ENCODE measurements at places on chromosomes 1 and 21.
A peak's percentile ranks its signal among the peaks of the same experiment; 100 is the strongest.

DNA sequence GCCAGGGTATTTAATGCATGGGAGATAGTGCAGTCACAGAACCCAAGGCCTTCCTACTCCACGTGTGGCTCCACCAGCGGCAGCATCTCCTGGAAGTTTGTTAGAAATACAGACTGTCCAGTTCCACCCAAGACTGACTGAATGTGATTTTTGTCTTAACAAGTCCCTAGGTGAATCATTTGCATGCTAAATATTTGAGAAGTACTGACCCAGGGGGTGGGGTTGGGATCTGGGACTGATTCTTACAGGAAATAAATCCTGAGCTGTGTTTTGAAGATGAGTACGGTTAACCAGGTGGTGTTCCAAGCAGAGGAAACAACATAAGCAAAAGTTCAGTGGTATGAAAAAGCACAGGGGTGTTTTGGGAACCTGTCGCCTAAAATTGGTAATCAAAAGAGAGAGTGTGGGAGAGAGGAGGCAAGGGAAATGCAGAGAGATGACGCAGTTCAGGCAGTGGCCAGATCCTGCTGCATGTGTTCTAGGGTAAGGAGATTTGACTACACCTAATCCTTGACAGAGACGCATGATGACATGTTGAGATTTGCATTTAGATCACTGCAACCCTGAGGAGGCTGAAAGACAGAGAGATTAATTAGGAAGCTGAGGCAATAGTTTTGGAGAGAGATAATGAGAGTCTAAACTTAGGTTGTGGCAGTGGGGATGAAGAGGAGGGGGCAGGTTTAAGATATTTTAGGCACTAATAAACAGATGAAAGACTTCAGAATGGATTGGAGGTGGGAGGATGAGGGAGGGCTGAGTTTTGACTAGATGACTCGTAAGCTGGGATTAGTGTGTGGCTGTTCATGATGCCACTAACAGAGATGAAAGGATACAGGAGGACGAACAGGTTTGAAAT lies 3.7 kb upstream of the ZNF326 start:
- no peak for DNase-seq

DNA sequence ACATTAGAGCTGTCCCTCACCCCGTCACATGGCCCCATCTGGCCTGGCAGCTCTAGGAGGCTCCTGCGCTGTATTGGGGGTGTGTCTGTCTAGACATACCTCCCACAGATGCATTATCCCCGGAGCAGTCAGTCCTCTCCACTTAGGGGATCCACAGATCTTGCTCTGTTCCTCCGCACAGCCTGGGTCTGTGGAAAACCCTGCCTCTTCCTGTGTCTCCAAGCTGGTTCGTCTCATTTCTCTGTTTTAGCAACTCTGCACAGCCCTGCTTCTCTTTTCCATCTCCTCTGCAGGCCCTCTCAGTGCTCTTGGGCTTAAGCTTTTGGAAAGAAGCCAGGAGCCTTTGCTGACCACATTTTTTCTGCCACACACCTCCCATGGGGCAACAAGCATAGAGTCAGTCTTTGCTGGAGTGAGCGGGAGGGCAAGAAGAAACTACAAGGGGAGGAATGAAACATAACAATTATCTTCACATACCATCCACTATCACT lies 241.5 kb downstream of the FOXD2 start:
- peak; percentile 67 for DNase-seq

GRCh38 chr1:32335790-32336590 lies at the start of gene MARCKSL1:
TSS of gene MARCKSL1 (minus strand) at chr1:32336233. CDS start at chr1:32336033, 200 bp downstream.
- DNase-seq = peak; percentile 87

DNA sequence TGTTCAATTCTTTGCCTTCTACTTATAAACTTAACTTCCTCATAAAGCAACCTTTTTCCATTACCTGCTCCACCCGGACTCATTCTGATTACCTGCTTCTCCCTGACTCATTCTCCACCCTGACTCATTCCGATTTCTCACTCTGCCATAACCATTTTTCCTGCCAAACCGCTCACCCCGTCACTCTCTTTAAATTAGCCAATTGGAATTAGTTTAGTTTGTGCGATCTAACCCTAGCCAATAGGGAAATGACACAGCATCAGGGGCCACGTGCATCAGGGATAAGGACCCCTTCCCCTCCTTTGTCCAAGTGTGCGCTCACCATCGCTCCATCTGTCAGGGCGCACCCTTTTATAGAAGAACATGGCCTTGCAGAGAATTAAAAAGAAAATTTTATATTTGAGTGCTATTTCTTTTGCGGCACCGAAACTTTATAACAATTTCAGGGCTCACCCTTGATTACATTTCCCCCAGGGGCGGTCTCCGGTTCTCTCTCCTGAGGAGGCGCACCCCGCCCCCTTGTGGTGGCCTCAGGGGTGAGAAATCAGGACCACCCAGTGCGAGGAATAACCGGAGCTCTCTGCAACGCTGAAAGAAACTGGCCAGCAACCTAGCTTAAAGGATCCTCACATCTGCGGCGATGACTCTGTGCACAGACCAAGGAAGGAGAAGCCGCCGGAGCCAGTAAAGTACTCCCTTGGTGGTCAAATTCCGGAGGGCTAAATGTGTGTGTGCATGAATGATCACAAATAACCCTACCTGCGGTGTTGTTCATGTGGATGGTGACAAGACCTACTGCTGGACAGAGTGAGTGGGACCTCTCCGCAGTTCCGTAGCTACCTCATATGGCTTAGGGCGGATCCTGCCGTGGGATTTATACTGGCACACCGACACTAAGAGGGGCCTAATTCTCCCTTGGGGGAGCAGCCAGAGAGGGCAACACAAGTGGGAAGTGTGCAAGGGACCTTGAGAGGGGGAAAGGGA lies 30.3 kb upstream of the CBR3 start:
- DNase-seq = peak; percentile 35

GRCh38 chr1:233086961-233087881 lies 136.8 kb downstream of the NTPCR start:
- DNase-seq = no peak

GRCh38 chr1:93124556-93125355 lies 45.7 kb downstream of the MTF2 start:
- DNase-seq = no peak

DNA sequence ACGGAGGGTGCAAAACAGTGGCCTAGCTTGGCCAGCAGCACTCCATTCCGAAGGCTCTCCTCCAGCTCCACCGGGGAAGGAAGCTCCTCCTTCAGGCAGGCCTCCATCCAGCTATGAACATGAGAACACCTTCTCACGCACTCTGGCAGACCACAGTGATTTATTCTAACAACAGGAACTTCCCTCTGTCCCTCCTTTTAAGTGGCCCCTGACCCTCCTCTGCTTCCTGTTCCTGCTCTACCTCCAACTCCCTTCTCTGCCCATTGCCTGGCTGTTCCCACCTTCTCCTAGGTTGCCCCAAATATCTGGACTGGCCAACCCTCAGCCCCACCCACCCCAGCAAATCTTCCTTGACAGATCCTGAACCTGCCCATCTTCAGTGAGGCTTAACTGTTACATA lies 5.9 kb downstream of the IQGAP3 start:
- DNase-seq = peak; percentile 39

GRCh38 chr1:207817166-207817565 lies 65.3 kb downstream of the CD46 start:
- DNase-seq = no peak

DNA sequence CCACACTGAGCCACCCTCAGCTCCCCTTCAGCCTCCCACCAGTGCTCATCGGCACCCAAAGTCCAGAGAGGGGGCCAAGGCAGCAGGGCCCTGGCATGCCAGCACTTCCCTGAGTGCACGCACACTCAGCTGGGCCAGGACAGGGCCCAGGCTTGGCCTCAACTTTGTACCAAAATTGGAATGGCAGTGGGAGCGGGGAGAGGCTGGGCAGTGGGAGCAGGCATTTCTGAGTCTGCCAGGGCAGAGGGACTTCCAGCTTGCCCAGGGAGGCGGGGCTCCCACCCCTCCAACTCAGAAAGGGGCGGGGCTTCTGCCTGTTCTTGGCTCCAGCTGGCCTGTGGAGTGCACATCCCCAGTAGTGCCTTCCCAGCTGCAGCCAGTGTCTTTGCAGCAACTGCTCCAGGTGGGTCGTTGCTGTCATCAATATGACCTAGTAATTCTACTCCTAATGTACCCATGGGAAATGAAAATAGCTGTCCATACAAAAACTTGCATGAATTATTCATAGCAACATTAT lies 10.3 kb upstream of the SNX7 start:
- no peak for DNase-seq

DNA sequence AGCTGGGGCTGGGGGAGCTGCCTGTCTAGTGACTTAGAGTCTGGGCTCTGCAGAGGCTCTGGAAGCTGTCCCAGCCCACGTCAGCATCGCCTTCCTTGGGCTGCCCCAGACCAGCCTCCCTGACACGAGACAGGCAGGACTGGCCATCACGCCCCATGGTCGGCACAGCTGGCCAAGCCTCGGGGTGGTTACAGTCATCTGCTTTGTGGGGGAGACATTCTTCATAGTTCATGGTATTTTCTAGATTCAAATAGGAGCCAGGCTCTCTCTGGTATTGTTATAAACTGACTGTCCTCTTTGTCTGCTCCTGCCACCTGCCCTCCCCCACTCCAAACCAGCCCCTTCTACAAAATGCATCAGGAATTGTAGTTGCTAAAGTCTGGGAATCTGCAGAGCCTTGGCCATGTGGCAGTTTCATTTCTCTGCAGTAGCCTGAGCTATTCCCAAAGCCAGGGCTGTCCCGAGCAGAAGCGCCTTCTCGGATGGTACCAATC lies 29.4 kb downstream of the OLFML2B start:
- no peak for DNase-seq

GRCh38 chr1:236073307-236073897 lies 8.5 kb upstream of the NID1 start:
- no peak for DNase-seq

DNA sequence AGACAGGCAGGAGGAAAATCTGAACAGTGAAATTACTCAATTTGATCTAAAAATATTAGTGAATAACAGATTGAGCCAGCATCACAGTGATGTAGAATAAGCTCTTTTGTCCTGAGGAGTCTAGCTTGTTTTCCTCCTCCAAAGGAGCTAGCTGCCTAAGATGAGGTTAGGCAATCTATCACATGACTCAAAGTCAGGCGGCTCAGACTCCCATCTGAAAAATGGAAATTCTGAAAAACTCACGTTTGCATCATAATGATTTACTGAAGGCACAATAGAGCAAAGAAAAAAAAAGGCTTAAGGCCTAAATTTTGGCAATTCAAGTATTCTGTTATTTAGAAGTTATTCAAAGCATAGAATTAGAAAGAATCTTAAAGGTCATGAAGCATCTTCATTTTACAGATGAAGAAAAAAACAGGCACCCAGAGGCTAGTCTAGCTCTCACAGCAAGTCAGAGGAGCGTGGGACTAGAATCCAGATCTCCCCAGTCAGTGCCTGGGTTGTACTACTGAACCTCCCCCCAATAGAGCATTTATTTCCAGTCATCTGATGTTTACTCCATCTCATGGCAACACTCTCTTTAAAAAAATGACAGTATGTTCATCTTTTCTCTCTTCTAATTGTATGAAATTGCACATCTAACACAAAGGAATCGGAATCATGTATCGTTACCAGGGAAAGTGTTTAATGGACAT lies 62.5 kb upstream of the ATF3 start:
- DNase-seq = peak; percentile 87

GRCh38 chr21:29953072-29953471 lies 13.3 kb upstream of the GRIK1 start:
- no peak for DNase-seq

- DNase-seq = no peak
Observed at GRCh38 chr1:145847827-145848226, 2.4 kb downstream of the NUDT17 start.

- DNase-seq = no peak
Observed at GRCh38 chr21:37061926-37062592, 10.8 kb downstream of the PIGP start.

- DNase-seq = no peak
Observed at GRCh38 chr1:236514703-236515442, 8.9 kb upstream of the LGALS8 start.

- DNase-seq = no peak
Observed at GRCh38 chr1:200444478-200444877, 34.6 kb upstream of the ZNF281 start.

DNA sequence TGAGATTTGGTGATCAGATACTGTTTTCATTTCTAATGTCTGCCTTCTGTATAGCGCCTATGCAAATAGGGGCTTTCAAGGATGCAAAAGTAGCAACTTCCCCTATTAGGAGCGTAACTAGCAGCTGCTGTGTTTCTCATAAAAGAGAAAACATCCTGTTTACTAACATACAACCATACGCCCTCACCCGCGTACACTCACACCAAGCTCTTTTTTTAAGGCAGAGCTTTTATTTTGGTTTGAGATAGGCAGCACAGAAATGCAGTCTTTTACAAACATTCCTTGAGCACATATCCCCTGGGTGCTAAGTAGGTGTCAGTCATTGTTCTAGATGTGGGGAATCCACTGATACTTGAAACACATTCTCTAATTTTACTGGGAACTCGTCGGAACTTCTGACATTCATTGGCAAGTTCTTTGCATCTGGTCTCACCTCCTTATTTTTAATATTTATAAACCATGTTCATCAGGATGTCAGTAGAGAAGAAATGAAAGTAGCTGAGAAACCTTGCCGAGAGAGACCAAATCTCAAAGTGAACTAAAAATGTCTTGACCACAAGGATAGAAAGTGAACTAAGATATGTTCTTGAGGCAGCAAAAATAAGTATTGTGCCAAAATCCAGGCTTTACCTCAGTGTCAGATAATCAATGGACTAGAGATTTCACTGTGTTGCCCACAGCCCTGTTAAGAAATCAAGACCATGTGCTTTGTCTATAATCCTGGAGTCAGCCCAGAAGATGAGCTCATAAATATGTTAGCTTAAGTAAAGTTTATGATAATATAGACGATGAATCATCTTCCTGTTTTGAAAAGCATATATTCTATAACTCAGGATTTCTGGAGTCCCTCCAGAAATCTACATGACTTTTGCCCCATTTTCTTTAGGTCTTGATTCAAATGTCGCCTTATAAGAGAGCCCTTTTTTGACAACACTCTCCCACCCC lies 350.9 kb downstream of the ST6GALNAC3 start:
- peak; percentile 20 for DNase-seq

DNA sequence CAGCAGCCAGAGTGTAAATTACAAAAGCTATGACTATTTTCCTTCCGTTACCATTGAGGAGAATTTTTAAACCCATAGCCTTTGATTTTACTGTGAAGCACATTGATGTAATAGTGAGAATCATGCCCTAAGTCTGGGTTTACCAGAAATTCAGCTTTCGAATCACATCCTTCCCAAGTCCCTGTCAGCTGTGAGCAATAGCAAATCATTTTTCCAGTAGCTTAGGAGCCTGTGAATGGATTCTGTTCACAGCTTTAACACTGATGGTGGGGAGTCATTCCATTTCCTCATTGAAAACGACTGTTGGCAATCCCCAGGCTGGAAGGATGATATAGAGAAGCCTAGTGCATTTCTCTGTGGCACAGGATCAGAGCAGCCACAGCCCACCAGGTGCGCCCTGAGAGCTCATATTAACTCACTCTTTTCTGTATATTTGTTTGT lies 82.2 kb upstream of the C1orf105 start:
- DNase-seq = no peak

DNA sequence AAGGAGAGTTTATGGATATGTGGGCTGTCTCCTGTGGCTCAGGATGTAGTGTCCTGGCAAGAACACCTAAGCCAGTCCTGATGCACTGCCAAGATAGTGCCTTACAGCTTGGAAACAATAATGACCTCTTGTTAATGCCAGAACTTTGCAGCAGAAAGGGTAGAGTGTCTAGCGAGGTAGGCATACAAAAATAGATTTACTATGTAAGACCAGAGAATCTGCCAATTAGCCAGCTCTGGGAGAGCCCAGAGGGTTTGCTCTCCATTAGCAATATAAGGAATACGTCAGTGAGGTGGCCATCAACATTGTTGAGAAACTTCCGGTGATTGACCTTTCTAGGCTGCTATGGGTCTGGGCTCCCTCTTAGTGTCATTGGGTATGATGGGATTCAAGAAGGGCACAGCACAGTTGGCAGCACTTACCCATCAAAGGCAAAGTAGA lies 178.5 kb upstream of the GALNT2 start:
- DNase-seq = no peak

GRCh38 chr1:31216016-31216415 lies 23.7 kb downstream of the NKAIN1 start:
- DNase-seq = peak; percentile 66
